ENCODE measurements at places on chromosomes 2 and 18.

- DNase-seq, result no peak
Measured at GRCh38 chr2:149329068-149329467, 1.3 kb upstream of the LYPD6 start.

GRCh38 chr18:48676756-48677368 lies 138.0 kb downstream of the CTIF start:
- DNase-seq, result no peak

- no peak for DNase-seq
Measured at GRCh38 chr18:73739098-73739497, 408.5 kb downstream of the FBXO15 start.

DNA sequence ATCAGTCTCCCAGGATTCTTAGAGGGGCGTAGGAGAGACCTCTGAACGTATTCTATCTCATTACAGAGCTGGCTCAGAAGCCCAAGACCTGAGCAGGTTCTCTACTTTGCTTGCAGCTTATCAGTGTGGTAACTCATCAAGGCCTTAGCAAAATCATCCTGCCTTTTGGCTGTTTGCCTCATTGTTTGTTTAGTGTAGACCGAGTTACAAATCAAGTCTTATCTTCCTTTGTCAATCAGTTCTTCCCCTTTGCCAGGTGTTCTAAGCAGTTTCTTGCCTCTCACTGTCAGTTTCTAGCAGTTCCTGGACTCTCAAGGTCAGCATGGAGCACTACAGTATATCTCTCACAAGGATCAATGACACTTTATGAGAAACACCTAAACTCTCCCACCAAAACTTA lies 30.9 kb upstream of the NAB1 start:
- DNase-seq, result no peak

- DNase-seq, result no peak
Measured at GRCh38 chr18:12334366-12334808, 26.3 kb downstream of the TUBB6 start.

- DNase-seq, result no peak
Measured at GRCh38 chr18:887716-888115, 17.0 kb upstream of the ADCYAP1 start.

GRCh38 chr2:178152977-178153376 lies 40.7 kb downstream of the RBM45 start:
- DNase-seq, result no peak

GRCh38 chr2:190843890-190844699 lies 36.5 kb upstream of the GLS start:
- no peak for DNase-seq

DNA sequence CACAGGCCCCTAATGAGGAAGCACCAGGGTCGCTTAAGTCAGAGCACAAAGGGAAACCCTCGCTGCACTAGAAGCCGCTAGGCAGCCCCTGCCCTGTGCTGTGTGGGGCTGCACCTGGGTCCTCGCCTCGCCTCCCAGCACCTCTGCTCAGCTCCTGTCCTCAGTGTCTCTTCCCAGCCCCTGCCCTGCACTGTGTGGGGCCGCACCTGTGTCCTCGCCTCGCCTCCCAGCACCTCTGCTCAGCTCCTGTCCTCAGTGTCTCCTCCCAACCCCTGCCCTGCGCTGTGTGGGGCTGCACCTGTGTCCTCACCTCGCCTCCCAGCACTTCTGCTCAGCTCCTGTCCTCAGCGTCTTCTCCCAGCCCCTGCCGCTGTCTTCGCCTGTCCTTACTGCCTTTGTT lies 342.8 kb downstream of the EIPR1 start:
- no peak for DNase-seq

DNA sequence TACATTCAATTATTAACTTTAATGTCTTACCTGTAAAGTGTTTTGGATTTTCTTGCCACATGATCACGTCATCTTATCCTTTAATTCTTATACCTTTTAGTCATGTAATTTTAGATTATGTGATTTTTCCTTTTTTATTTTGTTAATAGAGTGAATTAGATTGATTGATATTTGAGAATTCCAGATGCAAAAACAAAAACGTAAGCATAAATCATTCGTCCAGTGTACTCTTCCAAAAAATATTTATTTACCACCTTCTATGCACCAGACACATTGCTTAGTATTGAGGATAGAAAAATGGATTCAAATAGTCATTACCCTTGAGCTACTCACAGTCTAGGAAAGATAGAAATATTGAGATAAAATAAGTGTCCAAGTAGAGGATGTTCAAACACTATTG lies 249.6 kb downstream of the PDE11A start:
- DNase-seq, result no peak

GRCh38 chr18:74395648-74396154 lies 61.4 kb downstream of the DIPK1C start:
- DNase-seq, result no peak

Measured in urinary bladder (tissue), 4 donors.